ENCODE measurements at places on chromosomes 7 and 10.

- no peak for DNase-seq
Measured at GRCh38 chr10:97355571-97355975, 21.0 kb upstream of the FRAT2 start.

DNA sequence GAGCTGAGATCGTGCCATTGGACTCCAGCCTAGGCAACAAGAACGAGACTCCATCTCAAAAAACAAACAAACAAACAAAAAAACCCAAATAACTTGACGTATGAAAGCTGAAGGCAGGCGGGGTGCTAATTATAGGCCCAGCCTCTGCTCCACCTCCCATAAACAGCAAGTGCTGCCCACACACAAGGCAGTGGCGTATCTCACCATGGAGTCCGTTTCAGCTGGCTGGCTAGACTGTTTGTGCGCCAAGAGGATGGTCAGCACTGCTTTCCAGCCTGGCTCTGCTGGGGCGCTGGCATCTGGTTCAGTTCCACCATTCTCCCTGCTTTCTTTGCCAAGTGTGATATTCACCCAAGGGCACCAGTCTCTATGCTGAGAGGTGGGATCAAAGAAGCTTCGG, 29.1 kb downstream of the ZC3HC1 start:
- DNase-seq = no peak

DNA sequence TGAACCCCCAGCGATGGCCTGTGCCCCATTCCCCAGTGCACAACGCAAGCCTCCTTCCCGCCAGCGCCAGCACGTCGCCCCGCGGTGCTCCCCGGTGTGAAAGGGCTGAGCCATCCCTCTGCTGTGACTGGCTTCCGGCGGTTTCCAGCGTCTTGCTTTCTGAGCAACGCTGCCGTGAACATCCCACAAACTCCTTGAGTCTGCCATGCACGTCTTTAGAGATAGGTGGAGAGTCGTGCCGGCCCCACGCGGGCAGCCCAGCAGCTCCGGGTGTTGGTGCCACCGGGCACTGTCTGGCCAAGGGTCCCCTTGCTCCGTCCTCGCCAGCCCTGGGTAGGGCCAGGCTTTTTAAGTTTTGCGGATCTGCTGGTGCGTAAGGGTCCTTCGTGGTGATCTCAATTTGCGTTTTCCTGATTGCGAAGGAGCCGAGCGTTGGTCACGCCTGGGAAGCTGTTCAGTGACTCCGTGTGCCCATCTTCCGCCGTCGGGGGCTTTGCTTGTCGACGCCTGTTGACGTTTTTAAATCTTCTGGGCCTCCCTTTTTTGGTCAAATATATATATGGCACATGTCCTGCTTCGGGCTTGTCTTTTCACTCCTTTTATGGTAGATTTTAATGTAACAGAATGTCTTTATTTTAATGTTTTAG, 70.6 kb downstream of the FOXL3 start:
- DNase-seq = no peak

- DNase-seq = no peak
Measured at GRCh38 chr10:13049774-13050420, 48.4 kb upstream of the CCDC3 start.

DNA sequence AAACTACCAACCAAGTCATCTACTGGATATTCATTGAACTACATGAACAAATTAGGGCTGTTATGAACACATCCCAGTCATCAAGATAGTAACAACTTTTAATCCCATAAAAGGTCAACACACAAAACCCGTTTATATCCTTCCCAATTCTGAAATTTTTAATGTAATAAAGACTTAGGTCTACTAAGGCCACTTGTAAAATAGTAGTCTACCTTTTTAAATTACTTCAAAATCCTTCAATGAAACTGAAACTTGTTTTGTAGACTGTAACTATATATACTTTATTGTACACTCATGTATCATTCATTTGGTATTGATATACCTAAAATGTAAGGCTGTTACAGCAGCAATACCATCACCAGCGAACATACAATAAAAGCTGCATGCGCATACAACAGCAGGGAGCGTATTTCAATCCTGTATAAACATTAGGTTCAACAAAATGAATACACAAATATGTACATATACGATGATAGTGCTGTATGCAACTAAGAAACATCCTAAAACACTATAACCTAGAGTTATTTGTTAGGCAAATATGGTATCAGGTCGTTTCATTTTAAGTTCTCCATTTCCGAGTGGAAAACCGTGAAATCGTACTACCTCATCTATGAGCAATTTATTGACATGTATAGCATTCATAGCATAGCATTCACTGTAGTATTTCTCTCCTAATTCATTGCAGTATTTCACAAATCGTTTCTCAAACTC, 973 bp downstream of the ATAD1 start:
- DNase-seq = no peak

- DNase-seq = no peak
Measured at GRCh38 chr10:96667401-96667800, 52.9 kb downstream of the PIK3AP1 start.

GRCh38 chr10:119191881-119192280, 13.3 kb upstream of the PRDX3 start:
- DNase-seq = no peak

DNA sequence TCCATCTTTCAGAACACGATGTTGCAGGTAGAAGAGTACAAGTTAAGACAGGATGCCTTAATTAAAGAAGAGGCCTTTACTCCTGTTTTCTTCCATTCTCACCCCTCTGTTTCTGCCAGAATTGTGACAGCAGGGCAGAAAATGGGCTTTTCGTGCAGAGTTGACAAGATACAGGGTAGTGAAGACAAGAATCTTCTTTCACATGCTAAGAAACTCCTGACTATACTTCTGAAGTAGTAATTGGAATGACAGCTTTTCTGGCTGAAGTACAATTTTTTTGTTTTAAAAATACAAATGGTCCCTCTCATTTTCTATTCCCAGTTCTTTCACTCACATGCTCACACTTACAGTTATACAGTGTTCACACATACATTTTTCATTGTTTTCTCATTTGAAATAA, 22.1 kb downstream of the HDAC9 start:
- DNase-seq = no peak

DNA sequence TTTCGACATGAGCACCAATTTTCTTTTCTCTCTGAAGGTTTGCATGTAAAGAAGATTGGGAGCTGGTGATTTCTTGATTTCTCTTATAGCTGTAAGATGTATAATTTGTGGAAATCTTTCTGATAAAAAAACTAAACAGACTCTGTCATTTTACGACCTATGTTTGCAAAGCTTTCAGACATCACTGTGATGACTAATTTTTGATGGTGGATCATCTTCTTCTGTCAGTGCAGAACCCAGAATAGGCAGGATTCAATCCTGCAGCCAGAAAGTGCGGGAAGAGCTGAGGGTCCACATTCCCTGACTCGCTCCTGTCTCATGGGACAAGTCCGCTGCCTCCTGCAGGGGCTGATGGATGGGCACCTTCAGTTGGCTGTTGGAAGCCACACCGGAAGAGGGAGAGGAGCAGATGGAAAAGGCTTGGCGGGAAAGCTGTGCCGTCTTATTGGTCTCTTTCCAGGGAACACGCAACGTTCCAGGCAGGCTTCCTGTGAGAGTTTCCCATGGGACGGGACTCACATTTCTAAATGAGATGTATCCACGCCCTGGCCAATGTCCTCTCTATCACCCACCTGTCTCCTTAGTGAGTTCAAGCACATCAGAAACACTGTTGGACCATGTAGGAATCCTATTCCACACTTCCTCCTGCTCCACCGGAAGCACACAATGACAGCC, 186.9 kb downstream of the PRPF18 start:
- no peak for DNase-seq

DNA sequence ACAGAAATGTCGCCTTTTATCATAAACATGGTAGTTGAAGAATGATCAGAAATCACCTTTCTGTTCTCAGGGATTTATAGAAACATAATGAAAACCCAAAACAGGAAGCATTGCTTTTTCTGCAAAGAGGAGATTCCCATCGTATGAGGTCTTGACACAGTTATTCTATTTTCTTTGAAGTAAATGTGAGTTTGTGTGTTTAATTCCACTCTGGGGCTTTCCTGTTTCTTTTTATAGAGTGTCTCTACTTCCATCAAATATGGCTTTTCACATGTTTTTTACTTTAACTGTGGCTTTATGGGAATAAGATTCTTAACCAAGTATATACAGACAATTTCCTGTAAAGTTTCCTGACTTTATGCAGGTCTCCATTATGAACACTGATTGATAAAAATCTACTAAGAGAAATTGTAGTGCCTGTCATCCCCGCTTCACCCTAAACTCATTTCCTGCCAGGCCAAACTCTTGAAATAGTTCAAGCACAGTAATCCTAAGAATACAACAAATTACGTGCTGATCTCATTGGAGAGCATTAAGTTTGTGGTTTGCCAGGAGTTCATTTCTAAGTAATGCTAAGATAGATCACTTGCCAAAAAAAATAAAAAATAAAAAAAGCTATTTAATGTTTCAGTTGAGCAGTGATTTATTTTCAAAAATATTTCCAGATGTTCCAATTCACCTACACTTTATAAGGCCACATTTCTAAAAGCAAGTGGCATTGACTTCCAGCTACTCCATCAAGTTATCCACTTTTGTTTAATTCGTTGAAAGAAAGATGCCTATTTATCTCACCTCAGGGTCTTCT, 52.2 kb upstream of the SEC61G start:
- DNase-seq = no peak

All from HS-27A (cell line).